ENCODE measurements at places on chromosomes 6 and 20.
A peak's percentile ranks its signal among the peaks of the same experiment; 100 is the strongest.

DNA sequence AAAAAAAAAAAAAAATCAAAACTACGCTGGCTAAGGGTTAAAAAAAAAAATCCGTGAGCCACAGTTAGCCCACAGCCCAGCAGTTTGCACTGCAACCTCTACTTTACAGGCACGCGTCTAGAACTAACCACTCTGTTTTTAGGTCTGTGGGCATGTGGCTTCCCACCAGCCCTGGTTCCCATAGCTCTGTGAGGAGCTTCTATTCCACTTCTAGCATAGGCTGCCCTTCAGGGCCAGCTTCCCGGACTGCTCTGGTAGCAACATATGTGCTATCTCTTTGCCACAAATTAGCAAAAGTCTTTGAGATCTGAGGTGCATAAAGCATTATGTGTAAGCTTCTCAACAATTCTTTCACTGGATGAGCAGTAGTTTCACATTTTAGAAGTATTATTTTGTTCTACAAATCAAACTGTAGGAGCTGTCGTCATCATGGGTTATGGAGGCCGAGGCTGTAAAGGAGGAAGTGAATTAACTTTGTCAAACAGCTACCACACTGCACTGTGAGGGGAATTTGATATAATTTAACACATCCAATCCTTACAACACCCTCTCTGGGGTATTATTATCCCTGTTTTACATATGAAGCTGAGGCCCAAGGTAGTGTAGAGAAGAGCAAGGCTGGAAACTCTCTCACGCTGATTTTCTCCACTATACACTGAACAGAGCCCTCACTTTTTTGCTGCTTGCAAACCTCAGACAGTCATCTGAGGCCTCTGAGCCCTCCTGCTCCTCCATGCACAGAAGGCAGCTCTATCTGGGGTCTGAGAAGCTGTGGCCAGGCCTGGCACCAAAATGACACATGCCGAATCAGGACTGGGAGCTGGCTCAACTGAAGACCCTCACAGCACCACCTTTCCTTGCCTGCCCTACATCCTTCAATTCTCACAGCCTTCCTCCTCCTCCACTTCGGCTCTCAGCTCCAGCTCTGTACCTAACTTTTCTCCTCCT, 35.4 kb downstream of the MAN1A1 start:
- no peak for DNase-seq

GRCh38 chr6:53375847-53376246, 27.1 kb upstream of the ELOVL5 start:
- DNase-seq: no peak

DNA sequence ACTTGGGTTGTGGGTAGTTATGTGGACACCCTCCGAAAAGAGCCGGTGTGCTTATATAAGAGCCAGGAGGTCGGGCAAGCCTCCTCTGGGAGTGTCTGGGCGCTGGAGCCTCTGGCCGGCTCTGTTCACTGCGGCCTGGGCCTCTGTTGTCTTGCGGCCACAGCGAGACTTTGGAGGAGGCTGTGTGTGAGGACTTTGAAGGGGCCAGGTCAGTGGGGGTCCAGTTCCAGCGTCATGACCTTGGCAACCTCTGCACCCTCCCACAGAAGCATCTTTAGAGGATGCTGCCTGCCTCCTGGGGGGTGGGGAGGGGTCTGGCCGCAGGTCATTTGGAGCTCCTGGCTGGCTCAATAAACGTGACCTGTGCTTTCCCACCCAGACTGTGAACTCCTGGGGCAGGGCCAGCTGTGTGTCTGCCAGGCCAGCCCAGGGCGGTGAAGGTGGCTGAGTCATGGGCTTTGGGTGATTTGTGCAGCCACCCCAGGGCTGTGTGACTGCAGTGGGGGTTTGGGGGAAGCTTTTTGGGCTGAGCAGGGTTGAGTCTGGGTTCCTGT, 1.2 kb downstream of the TCEA2 start:
- DNase-seq: no peak

DNA sequence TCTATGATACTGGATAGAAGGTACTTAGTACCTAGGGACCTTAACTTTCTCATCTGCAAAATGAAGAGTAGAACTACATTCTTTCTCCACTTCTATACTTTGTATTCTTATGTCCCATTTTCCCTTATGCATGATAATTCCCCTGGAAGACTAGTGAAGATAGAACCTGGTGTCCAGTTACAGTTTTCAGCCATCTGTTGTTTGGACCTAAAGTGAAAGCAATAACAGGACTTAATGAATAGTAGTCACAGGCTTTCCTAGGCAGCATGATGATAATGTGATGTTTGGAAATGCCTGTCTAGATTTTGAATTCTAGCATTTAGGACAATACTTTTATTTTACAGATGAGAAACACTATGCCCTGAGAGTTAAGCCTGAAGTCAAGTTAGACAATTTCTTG, 153.8 kb downstream of the RIMS1 start:
- DNase-seq: no peak

DNA sequence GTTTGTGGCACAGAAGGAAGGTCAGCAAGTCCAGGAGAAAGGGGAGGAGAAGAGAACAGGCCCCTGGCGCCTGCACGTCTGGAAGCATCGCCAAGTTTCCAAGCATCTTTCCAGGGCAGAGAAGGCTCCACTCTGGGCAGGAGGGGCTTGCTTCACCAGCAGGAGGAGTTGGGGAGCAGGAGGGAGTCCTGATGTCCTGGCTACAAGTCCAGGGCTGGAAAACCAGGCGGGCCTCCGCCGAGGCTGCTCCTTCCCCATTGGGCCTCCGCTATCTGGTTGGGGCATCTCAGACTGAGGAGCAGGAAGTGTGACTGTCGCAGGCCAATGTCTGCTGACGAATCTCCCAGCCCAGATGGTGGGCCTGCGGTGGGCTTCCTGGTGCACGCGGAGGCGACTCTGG, 421.9 kb downstream of the PREX1 start:
- no peak for DNase-seq

DNA sequence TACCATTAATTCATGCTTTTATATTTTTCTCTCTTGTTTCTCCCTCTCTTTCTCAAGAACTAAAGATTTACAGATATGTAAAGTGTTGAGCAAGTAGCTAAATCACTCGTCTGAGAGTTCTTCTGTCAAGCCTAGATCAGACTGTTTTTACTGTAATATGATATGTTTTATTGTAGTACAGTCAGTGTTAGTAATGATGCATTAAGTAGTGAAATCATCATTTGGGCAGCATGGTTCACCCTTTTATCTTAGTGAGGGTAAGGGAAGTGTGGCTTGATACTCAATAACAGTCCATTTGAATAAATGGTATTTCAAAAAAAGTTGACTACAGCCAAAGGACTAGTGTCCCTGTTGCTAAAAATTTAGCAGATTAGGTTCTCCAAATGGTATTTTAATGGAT, 9.2 kb downstream of the CYB5R4 start:
- no peak for DNase-seq

GRCh38 chr6:34115403-34115795, 30.5 kb downstream of the GRM4 start:
- no peak for DNase-seq

DNA sequence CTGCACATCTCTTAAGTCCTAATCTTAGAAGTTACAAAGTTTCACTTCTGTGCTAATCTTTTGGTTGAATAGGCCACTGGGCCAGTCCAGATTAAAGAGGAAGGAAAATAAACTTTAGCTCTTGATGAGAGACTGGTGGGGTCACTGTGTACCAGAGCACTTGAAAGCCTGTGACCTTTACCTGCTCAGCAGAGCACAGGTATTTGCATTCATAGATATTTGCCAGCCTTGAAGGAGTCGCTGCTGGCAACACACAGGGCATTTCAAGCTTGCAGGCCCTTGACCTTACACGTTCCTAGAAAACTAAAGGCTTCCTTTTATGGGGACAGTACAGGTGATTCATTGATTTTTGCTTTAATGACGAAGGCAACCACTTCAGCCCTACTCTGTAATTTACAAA, 108.4 kb upstream of the SLC22A23 start:
- DNase-seq: no peak

DNA sequence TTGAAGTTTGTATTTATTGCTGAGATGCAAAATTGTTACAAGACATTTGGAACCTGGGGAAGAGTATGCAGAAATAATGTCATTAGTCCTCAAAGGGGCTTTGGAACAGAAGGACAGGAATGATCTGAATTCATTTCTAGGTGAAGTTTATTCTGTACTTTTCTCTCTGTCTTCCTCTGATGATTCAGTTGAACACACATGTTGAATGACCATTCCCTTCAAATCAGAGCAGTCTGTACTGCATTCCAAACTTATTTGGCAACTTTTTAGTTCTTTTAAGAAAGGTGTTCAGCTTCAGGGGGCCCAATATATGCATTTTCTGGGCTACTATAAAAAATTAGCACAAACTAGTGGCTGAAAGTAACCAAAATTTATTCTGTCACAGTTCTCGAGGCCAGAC, 213.9 kb upstream of the LAMP5 start:
- DNase-seq: no peak

GRCh38 chr20:36199345-36200257, 36.7 kb upstream of the AAR2 start:
- DNase-seq: peak; percentile 37

DNA sequence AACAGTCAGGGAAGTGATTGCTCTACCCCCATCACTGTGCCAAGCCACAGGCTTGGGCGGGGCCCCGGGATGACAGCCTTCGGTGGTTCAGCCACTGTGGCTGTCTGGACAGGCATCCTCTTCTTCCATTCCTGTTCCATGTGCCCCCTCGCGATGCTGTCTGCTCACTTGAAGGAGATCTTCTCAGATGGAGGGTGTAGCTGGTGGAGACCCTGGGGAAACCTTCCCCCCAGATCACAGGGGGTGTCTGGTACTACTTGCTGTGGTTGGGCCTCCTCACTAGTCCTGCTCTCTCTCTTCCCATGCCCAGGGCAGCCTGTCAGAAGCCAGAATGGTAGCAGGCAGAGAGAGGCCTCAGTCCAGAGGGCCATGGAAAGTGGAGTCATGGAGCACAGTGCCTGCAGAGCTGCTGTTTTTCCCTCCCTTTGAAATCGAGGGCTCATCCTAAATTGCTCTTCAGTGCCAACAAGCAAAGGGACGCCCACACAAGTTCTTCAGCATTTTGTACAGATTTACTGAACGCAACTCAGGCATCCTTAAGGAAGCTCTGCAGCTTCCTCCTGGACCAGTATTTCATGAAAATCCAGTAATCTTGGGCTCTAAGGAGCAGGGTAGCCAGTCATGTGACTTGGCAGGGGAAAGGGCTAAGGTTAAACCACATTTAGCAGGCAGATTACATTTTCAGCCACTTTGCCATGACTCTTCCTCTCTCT, 326.6 kb downstream of the ZFAND3 start:
- DNase-seq: no peak

DNA sequence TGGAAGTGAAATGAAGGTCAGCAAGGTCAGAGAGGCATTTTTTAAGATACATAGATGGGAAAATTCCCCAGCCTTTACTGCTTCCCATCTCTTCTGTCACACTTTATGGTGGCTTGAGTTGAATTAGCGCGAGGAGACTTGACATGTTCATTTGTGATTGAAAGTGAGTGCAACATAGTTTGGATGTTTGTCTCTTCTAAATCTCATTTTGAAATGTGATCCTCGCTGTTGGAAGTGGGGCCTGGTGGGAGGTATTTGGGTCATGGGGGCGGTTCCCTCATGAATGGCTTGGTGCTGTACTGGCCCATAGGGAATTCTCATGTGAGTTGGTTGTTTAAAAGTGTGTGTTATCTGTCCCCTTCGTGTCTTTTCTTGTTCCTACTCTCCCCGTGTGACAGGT, 237.2 kb downstream of the CDKAL1 start:
- DNase-seq: no peak

- DNase-seq: no peak
These were observed 229.9 kb downstream of the TBXT start for GRCh38 chr6:165937564-165938358.

DNA sequence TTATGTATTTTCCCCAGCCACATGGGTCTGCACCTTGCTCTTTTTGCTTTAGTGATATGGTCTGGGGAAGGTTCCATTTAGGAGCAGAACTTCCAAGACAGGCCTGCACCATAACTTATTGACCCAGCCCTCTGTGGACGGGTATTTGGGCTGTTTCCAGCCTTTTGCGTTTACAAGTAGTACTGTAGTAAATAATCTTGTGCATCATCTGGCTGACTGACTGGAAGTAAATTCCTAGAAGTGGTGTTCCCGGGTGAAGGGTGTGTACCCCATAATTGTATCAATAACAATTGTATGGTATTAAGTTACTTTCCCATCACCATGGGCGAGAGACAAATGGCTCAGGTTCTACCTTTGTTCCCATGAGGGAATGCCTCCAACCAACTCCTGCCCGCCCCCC, 31.6 kb downstream of the SPDEF start:
- no peak for DNase-seq

GRCh38 chr6:135784507-135784906, 67.0 kb upstream of the PDE7B start:
- no peak for DNase-seq

DNA sequence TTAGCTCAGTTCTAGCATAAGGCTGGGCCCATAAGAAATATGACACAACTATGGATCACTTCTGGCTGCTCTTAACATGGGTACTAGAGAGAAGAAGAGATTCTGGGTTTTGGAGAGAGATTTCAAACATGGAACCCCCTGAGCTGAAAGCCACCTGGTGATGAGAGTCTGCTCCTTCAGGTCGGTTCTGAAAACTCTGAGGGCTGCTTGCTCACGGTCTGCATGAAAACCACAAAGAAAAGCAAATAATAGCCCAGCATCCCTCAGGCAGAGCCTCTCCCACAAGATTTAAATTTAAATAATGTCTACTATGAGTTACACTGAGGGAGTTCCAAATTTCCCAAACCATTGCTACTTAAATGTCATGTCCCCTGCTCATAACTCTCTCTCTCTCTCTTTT, 301.5 kb downstream of the BMP7 start:
- DNase-seq: no peak

GRCh38 chr20:62768551-62769287, 27.6 kb upstream of the MRGBP start:
- DNase-seq: no peak

DNA sequence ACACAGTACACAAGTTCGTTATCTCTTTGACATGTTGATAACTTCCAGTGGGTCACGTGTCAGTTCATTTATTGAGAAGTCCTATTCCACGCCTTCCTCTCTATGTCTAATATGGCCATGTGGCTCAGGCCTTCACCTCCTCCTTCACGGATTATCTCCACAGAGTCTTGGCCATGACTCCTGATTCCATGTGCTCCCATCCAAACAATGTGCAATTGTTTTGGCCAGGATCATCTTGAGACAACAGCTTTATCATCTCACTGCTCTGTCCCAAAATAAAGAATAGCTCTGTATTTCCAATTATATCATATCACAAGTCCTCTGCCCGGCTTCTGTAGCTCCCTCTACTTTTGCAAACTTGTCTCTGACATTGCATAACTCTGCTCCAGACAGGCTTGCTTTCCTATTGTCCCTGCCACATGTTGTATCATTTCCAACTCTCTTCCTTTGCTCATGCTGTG, 11.1 kb upstream of the TXNDC5 start:
- no peak for DNase-seq

- DNase-seq: peak; percentile 0
These were observed 38.5 kb upstream of the DEK start for GRCh38 chr6:18302561-18303439.
